ENCODE measurements at places on chromosomes 4 and X. TPM values are rescaled to one million over a fixed set of nuclear protein-coding genes. Genes with fewer than 3 reads are reported as not detected.

HCFC1 gene
- 65.7 TPM for total RNA-seq

RENBP gene
- total RNA-seq: 2.8 TPM

CFAP97 gene
- total RNA-seq: 55.8 TPM

DNA sequence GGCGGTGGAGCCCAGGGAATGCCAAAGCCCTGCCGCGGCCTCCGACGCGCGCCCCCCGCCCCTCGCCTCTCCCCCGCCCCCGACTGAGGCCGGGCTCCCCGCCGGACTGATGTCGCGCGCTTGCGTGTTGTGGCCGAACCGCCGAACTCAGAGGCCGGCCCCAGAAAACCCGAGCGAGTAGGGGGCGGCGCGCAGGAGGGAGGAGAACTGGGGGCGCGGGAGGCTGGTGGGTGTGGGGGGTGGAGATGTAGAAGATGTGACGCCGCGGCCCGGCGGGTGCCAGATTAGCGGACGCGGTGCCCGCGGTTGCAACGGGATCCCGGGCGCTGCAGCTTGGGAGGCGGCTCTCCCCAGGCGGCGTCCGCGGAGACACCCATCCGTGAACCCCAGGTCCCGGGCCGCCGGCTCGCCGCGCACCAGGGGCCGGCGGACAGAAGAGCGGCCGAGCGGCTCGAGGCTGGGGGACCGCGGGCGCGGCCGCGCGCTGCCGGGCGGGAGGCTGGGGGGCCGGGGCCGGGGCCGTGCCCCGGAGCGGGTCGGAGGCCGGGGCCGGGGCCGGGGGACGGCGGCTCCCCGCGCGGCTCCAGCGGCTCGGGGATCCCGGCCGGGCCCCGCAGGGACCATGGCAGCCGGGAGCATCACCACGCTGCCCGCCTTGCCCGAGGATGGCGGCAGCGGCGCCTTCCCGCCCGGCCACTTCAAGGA lies at the start of gene FGF2:
Gene FGF2 (plus strand): TSS at position 279 of the 705 bp plus-strand sequence. CDS start 344 bp downstream, at position 623.
- peak; percentile 81 for DNase-seq

DNA sequence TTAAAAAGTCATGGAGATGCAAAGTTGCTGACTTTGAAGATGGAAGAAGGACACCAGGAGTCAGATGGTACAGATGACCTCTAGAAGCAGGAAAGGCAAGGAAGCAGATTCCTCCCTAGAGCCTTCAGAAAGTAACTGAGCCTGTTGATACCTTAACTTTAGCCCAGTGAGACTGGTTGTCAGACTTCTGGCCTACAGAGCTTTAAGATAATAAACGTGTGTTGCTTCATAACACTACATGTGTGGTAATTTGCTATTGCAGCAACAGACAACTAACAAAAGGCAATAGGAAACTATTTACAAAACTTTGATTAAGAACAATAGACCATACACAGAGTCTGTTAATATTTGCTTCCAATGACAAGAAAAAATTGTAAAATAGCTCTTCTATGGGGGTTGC lies 102.0 kb upstream of the USP38 start:
- no peak for DNase-seq

- no peak for DNase-seq
Measured at GRCh38 chrX:107818900-107819521, 6.7 kb upstream of the MID2 start.
